ENCODE measurements at places on chromosomes 6 and 20.

DNA sequence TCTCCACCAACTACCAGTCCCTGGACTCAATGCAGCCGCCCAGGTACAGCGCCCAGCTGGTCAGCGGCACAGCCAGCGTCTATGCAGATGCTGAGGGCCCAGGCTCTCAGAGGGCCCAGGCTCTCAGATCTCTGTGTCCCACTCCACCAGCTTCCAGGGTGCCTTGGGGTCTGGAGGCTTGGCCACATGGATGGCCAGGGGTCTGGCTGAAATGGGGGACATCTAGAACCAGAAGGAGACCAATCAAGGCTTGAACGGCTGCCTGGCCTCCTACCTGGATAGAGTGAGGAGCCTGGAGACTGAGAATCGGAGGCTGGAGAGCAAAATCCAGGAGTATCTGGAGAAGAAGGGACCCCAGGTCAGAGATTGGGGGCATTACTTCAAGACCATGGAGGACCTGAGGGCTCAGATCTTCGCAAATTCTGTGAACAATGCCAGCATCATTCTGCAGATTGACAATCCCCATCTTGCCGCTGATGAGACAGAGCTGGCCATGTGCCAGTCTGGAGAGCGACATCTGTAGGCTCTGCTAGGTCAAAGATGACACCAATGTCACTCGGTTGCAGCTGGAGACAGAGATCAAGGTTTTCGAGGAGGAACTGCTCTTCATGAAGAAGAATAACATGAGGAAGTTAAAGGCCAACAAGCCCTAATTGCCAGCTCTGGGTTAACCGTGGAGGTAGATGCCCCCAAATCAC is 44.1 kb upstream of the GRM4 start:
- peak; percentile 34 for DNase-seq

DNA sequence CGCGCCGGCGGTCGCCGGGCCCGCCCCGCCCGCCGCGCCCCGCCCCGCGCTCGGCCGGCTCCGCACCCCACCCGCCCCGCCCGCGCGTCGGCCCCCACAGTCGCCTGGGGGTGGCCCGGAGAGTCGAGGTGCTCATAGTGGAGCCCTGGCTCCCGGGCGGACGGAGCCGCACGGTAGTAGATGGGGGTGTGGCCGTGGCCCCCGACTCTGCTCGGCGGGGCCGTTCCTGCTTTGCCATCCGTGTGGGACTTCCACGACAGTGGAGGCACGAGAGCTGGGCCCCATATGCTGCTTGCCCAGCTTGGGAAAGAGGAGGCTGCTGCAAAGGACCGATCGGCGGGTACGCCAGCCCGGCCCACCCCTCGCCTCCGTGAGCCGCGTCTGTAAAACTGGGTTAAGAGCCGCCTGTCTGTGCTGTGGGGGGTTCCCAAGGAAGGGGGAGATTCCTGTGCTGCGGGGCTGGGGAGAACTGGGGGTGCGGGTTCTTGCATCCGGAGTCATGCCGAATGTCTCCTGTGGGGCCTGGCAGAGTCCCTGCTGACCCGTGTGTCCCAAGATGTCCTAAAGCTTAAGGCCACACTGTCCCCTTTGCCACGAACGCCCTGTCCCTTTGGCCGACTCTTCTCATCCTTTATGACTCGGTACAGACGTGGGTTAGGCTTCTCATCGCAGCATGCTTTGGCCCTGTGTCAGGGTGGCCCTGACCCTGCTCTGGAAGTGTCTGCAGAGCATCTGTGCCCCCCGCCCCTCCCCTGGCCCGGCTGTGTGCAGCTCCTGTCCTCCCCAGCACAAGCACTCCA is at the start of gene OPRL1:
Gene OPRL1 (plus strand): TSS at position 70 of the 800 bp plus-strand sequence. CDS start 12,639 bp downstream, outside the sequence.
- no peak for DNase-seq

GRCh38 chr20:35006009-35006408 is 50.3 kb downstream of the MYH7B start:
- DNase-seq = no peak

DNA sequence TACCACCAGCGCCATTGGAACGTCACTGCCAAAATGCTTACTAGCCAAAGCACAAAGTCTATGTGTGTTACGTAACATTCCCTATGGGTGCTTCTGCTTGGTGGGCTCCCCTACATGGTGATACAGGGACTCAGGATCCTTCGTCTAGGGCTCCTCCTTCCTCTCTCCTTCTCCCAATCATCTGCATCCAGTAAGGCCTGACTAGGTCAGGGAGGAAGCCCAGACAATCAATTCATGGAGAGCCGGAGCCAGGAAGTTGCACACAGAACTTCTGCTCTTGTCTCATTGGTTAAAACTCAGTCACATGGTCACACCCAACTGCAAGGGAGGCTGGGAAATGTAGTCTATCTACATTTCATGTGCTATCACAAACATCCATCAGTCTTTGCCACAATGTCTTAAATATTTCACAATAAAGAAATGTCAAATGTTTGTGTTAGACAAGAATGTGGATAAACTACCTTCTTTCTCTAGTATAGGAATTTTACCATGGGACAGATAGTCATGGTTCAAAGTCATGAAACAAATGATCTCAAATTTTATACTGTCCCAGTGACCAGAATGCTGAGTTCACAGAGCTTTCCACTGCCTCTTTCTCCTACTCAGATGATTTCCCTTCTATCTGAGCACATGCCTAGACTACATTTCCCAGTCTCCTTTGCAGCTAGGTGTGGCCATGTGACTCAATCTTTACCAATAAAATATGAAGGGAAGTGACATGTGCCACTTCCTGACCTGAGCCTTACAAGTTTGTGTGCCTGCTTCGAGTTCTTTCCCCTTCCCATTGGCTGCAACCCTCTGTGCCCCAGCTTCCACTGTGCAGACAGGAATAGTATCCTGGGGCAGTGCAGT is 9.3 kb upstream of the KCNK15 start:
- DNase-seq = no peak

- DNase-seq = no peak
These were observed 56.1 kb downstream of the SAMD5 start for GRCh38 chr6:147564556-147564955.

- DNase-seq = no peak
These were observed 494.7 kb downstream of the CD83 start for GRCh38 chr6:14612016-14612980.

- DNase-seq = no peak
These were observed 36.9 kb upstream of the PLCB4 start for GRCh38 chr20:9031991-9032390.

GRCh38 chr6:92507552-92507951 is 911.8 kb downstream of the EPHA7 start:
- DNase-seq = no peak

GRCh38 chr6:4997862-4998261 is 6.0 kb downstream of the RPP40 start:
- DNase-seq = no peak

- DNase-seq = no peak
These were observed 374.1 kb upstream of the MANEA start for GRCh38 chr6:95203153-95203754.

DNA sequence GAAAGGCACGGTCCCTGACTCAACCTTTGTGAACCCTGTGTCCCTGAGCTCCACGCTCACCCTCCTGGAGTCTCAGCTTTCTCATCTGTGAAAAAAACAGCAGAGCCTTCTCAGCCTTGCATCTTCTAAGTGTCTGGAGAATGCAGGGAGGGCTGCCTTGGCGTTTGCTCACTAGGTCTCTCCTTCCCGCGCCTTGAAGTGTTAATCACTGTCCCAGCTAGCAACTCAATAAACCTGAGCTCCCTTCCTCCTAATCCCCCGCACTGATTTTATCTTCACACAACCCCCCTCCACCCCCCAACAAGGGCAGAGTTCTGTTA is 34.9 kb upstream of the FOXC1 start:
- no peak for DNase-seq

DNA sequence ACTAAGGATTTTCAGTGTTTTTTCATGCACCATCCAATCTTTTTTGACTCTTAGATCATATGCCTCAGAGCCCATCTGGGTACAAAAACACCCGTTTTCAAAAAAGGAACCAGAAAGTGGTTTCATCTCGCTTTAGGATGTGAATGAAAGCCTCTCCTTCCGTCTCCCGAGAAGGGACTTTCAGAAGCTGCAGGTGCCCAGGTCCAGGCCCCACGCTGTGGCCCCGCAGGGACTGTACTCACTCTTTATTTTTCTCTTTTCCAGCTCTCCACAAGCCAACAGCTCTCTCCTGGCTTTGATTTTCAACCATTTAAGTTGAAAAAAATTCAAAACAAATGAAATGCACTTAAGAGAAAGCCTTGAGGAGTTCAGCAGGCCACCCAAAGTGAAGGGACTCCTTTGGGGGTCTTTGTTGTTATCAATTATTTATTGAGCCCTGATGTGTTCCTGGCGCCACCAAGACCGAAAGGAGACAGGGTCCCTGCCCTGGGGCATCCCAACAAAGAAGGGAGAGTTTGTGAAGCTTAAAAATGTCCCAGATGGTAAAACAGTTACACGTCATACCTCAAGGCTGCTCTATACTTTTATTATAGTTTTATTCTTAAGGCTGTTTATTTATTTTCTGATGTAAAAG is 467.3 kb downstream of the PREX1 start:
- no peak for DNase-seq

DNA sequence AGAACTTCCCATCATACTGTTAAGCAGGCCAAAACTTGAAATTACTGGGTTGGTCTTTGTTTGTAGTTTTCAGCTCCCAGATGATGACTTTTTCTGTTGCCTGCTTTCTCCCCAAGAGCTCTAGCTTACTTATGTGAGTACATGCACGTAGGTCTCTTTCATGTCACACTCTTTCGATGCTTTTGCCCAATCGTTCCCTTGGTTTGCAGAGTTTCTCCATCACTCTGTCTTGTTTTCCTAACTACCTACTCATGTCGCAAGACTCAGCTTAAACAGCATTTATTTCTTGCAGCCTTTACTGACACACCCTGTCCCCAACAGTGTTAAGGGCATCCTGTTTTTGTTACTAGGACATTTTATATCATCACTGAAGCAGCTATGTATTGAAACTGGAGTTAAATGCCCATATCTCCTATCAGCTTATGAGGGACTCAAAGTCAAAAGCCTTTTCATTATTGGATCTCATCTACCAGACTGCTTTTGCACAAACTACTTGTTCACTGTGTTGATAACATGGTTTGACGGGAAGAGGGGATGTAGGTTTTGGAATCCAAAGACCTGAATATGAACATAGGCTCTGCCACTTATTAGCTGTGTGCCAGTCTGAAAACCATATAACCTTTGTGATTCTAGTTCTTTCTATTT is 2.9 kb downstream of the ARG1 start:
- DNase-seq = no peak

GRCh38 chr6:80605165-80605989 is 498.9 kb downstream of the BCKDHB start:
- no peak for DNase-seq

DNA sequence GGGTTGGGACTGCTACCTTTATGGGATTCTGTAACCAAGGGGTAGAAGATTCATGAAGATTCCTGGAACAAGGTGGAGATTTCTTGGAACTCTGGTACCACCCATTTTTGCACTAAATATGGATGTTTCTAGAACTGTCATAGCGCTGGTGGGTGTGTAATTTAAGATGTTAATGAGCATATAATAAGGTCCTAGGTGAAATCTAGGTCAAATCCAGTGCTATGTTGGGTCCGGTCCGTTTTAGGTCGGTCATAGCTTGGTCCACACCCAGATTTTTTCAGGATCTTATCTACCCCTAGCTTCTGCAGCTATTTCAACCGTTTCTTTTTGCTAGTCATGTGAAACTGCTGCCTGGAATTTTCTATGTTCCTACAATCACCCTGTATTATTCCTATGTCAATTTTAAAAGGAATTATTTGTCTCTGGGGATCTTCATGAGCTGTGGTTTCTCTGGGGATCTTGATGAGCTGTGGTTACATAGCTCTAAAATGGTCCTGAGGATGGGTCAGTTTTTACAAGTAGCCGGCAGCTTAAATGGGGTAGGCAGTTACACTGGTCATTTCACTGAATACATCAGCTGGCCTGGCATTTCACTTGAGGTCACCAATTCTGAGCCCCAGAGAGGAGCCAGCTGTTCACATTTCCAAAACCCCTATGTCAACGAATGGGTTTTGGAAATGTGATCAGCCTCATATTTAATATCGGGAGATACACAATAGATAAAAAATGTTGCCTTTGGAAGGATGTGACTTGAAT is 652.3 kb upstream of the FLRT3 start:
- no peak for DNase-seq

GRCh38 chr6:10395171-10395703 is 19.6 kb downstream of the TFAP2A start:
- DNase-seq = no peak

DNA sequence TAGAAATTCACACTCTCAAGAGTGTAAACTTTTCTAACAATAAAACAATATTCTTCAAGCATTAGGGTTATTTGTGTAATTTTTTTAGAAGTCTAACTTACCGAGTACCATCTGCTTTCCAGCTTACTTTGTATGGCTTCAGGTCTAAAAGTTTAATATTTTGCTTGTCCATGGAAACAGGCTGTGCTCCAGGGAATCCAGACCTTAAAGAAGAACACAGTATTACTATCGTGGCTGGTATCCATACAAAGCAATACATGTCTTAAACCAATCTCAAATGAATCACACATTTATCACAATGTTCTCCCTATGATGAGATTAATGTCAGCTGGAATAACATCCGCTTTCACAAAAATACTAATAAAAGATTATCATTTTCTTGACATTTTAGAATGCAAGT is 73.0 kb downstream of the RNGTT start:
- DNase-seq = no peak

GRCh38 chr6:34549026-34549803 is 6.9 kb downstream of the SPDEF start:
- no peak for DNase-seq

DNA sequence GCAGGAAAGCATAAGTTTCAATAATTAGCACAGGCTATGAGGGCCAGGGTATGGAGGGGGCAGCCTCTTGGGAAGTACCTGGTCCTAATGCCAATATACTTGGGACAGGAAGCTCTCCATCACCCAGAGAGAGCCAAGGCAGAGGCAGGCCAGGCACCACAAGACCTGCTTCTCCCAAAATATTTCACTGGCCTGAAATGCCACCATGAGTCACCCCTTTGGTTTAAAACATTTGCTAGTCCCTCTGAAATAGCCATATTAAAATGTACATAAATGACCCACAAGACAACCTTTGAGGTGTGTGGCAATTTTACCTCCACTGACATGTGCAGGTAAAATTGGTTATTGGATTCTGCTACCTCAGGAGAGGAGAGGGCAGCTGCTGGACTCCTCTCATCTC is 23.4 kb upstream of the SCUBE3 start:
- no peak for DNase-seq

GRCh38 chr6:44172731-44173500 is 14.3 kb downstream of the CAPN11 start:
- peak; percentile 58 for DNase-seq

GRCh38 chr6:98909236-98909635 is 38.5 kb downstream of the FBXL4 start:
- DNase-seq = no peak

- no peak for DNase-seq
These were observed 1.0 kb upstream of the PCIF1 start for GRCh38 chr20:45933266-45934045.

GRCh38 chr20:38685853-38686473 is 38.3 kb upstream of the SLC32A1 start:
- no peak for DNase-seq

DNA sequence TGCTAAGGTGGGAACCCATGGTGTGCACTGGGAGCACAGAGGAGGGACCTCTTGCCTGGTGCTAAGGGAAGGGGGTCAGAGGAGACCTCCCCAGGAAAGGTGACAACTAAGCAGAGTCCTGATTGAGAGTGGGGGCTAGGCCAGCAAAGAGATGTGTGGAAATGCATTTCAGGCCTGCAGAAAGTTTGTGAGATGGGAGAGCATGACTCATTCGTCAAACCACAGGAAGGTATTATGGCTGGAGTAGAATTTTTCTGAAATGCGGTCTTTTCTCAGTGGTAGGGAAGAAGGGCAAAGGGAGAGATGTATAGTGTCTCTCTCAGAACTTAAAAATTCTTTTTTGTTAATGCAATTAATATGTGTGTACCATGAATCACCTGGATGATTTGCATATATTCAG is 23.6 kb upstream of the EDN1 start:
- DNase-seq = no peak
